Mesothelial cell of epicardium (in vitro differentiated cells): ENCODE measurements at places on chromosomes 12 and 14. TPM values are rescaled to one million over a fixed set of nuclear protein-coding genes. Genes with fewer than 3 reads are reported as not detected.

Gene CCNB1IP1
- 104 to 112 TPM (median 109 TPM) in 3 replicates for total RNA-seq

Gene UBE2N
- 86.5 to 92.8 TPM (median 90.6 TPM) in 3 replicates for total RNA-seq

- H3K27me3 ChIP-seq = peaks cover 81% of the 10 kb centered on the region
- no peaks in the 10 kb centered on the region for H3K36me3 ChIP-seq
- no peaks in the 10 kb centered on the region for H3K4me1 ChIP-seq
Measured at GRCh38 chr12:2751686-2752085, 43.1 kb upstream of the FKBP4 start.

- no peak for DNase-seq
- H3K27me3 ChIP-seq = peaks cover 16% of the 10 kb centered on the region
- no peak overlapping the region for H3K27ac ChIP-seq
- peaks cover 4% of the 10 kb centered on the region for H3K4me1 ChIP-seq
Measured at GRCh38 chr14:64868841-64869240, 10.9 kb downstream of the SPTB start.

Gene SIX1
- total RNA-seq = 0.16 to 0.47 TPM (median 0.24 TPM) in 3 replicates

DNA sequence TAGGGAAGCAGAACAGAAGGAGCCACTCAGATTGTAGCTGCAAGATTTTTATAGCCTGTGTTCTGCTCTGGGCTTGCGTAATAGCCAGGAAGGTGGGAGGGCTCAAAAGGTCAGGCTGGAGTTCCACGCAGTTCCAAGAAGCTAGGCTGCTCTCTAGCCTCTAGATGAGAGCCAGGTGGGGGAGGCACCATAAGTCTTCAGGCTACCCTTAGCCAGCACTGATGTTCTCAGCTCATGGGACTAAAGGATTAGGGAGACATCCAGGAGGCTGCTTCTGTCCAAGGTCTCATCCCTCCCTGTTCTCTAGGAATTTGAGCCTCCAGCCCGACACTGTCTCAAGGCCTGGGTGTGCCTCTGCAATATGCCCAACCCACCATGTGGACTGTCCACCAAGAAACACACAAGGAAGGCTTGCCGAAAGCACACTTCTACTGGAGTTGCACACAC, 1.7 kb downstream of the LMBR1L start:
- H3K27ac ChIP-seq = peak overlapping the region; percentile 97
- H3K4me1 ChIP-seq = peaks cover 28% of the 10 kb centered on the region
- peaks cover 4% of the 10 kb centered on the region for H3K36me3 ChIP-seq

Gene ACTR6
- total RNA-seq = 21.4 to 25.5 TPM (median 25.1 TPM) in 3 replicates

Gene LIN52
- 11.4 to 12.4 TPM (median 12.1 TPM) in 3 replicates for total RNA-seq

DNA sequence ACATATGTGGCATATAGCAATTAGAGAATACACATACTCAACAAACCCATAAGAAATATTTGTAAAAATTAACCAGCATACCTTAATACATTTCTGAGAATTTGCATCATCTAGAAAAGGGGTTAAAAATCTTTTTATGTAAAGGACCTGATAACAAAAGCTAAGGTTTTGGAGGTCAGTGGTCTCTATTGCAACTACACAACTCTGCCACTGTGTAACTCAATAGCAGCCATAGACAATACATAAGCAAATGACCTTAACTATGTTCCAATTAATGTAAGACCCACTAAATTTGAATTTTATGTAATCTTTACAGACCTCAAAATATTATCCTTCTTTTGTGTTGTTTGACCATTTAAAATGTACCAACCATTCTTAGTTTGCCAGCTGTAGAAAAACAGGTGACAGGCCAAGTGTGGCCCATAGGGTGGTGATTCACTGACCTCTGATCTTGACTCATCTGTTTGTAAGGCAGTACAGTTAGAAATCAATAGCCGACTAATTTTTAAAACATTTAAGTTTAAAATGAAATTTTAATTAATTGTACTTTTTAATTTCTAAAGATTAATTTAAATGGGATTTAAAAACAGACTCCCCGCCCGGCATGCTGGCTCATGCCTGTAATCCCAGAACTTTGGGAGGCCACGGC, 7.4 kb upstream of the EPS8 start:
- H3K36me3 ChIP-seq = no peaks in the 10 kb centered on the region
- no peak for DNase-seq
- H3K27me3 ChIP-seq = no peaks in the 10 kb centered on the region
- H3K4me3 ChIP-seq = no peak overlapping the region

Gene FICD
- total RNA-seq = 2.8 to 3.6 TPM (median 2.9 TPM) in 3 replicates

- no peak overlapping the region for H3K4me3 ChIP-seq
- H3K4me1 ChIP-seq = peaks cover 13% of the 10 kb centered on the region
- no peak for DNase-seq
- H3K36me3 ChIP-seq = peaks cover 11% of the 10 kb centered on the region
- peak overlapping the region; percentile 34 for H3K27ac ChIP-seq
- H3K27me3 ChIP-seq = no peaks in the 10 kb centered on the region
Measured at GRCh38 chr12:76539727-76540126, 19.8 kb downstream of the OSBPL8 start.

DNA sequence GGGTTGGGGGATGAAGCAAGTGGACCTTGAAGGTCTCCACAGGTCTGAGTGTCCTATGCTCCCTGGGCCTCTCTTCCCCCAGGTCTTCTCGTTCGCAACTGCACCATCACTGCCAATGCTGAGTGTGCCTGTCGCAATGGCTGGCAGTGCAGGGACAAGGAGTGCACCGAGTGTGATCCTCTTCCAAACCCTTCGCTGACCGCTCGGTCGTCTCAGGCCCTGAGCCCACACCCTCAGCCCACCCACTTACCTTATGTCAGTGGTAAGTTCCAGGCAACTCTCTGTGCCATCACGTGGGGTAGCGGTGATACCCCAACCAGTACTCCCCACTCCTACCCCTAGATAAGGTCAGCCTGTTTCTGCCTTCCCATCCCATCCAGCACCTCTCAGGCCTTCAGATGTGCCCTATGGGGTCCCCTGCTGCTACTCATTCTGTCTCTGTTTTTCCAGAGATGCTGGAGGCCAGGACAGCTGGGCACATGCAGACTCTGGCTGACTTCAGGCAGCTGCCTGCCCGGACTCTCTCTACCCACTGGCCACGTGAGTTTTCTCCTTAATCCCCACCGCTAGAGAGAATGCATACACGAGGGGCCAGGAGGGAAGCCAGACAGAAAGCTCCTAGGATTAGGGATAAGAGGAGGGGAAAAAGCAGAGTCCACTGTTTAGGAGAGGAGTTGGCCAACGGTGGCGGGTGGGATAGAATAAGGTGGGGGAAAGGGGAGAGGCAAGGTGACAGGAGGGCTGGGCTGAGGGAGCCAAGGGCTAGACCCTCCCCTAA, 1.6 kb upstream of the TAPBPL start:
- H3K27me3 ChIP-seq = no peaks in the 10 kb centered on the region
- no peak for DNase-seq
- H3K36me3 ChIP-seq = peaks cover 3% of the 10 kb centered on the region

- peaks cover 10% of the 10 kb centered on the region for H3K36me3 ChIP-seq
- no peaks in the 10 kb centered on the region for H3K4me1 ChIP-seq
- no peak for DNase-seq
- no peaks in the 10 kb centered on the region for H3K27me3 ChIP-seq
- no peak overlapping the region for H3K27ac ChIP-seq
Measured at GRCh38 chr14:103746701-103747100, 31.1 kb downstream of the ZFYVE21 start.

Gene IQSEC3
- total RNA-seq = 7.4 to 8.8 TPM (median 8.5 TPM) in 3 replicates

Gene HSP90AA1
- total RNA-seq = 325 to 330 TPM (median 330 TPM) in 3 replicates

- no peaks in the 10 kb centered on the region for H3K36me3 ChIP-seq
- DNase-seq = peak; percentile 69
- H3K27ac ChIP-seq = peak overlapping the region; percentile 90
Measured at GRCh38 chr12:122834104-122834920, 945 bp upstream of the HIP1R start.

GRCh38 chr14:76830556-76830955, 4.3 kb downstream of the LRRC74A start:
- no peak overlapping the region for H3K27ac ChIP-seq
- no peak for DNase-seq
- peaks cover 24% of the 10 kb centered on the region for H3K27me3 ChIP-seq
- H3K4me1 ChIP-seq = peaks cover 8% of the 10 kb centered on the region
- H3K36me3 ChIP-seq = no peaks in the 10 kb centered on the region

Gene EP400
- 74.0 to 77.9 TPM (median 75.3 TPM) in 3 replicates for total RNA-seq

Gene DEPDC4
- 3.6 to 6.5 TPM (median 4.2 TPM) in 3 replicates for total RNA-seq

DNA sequence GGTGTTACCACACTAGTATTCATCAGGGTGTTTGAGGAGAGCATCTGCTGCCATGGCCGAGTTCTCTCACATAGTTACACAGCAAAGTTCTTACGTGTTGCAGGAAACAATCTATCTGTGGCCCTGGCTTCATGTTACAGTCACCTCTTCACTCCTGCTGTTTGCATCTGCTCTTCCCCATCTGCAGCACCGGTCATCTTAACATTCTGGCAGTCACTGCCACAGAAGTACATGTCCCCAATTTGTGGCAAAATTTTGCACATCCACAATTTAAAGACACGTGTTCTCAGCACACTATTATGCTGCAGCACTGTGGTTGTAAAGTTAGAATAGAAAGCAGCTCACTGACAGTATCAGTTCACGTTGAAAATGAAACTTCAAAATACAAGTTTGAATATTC, 23.2 kb downstream of the MAPK1IP1L start:
- DNase-seq = no peak
- H3K4me1 ChIP-seq = peaks cover 37% of the 10 kb centered on the region
- H3K27me3 ChIP-seq = no peaks in the 10 kb centered on the region
- no peaks in the 10 kb centered on the region for H3K36me3 ChIP-seq
- no peak overlapping the region for H3K4me3 ChIP-seq
- no peak overlapping the region for H3K27ac ChIP-seq

GRCh38 chr14:99931308-99931707, 133.9 kb upstream of the EVL start:
- H3K27ac ChIP-seq = no peak overlapping the region
- H3K27me3 ChIP-seq = no peaks in the 10 kb centered on the region
- DNase-seq = no peak

DNA sequence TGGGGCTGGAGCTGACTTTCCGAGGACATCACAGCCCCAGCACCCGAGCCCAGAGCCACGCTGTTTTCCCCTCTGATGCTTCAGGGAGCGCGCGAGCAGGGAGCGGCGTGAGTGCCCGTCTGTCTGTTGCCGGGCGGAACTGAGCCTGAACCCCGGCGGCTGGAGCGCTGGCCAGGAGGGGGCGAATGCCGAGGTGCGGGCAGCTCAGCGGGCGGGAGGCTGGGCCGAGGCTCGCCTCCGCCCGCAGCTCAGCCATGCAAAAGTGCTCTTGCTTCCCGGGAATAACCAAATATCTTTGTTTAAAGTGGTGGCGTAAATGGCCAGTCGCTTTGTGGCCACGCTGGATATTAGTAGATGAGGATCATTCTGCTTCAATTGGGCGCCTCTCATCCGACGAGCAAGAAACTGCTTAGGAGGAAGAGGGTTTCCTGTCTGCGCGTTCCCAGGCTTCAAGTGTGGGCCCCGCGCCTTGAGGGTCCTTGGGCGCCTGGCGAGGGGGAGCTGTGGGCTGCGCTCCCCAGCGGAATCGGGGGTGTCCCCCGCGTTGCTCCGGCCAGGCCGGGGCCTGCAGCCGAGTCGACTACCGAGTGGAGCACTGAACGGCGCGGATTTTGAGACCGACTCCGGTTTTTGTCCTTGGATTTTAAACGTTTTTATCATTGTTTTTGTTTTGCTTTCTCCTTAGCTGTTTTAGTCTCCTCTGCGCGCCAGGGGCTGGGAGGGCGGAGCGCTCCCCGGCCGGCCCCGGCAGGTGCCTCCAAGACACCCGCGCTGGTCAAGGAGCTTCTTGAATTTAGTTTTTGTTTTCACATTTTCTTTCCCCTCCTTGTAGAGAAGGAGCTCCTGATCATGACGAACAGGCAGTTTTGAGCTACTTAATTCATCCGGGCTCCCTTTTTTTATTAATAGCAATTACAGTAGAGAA, 831 bp upstream of the NKX2-1 start:
- no peak overlapping the region for H3K4me3 ChIP-seq
- DNase-seq = peak; percentile 51
- no peak overlapping the region for H3K27ac ChIP-seq
- H3K4me1 ChIP-seq = peaks cover 8% of the 10 kb centered on the region
- peaks cover 97% of the 10 kb centered on the region for H3K27me3 ChIP-seq

DNA sequence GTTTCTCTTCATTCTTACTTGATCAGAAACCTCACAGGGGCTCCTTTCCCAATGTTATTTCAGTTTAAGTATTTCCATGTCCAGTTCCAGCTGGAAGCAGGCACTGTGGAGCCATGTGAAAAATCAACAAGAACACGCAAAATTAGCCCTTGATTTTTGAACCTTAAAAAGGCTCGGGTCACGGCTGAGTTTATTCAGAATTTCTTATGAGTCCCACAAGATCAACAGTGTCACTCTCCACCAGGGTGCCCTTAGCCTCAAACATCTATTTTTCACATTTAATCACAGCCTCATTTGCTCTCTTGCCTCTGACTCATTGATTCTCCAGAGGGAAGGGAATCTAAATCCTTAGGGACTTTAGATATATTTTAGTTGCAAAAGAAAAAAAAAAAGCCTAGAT, 157.7 kb upstream of the AVPR1A start:
- no peak for DNase-seq
- H3K36me3 ChIP-seq = peaks cover 1% of the 10 kb centered on the region
- H3K27me3 ChIP-seq = no peaks in the 10 kb centered on the region
- no peak overlapping the region for H3K4me3 ChIP-seq
- H3K27ac ChIP-seq = peak overlapping the region; percentile 30

Gene TEX22
- total RNA-seq = 3.5 to 4.8 TPM (median 4.5 TPM) in 3 replicates

- H3K36me3 ChIP-seq = no peaks in the 10 kb centered on the region
- peaks cover 16% of the 10 kb centered on the region for H3K27me3 ChIP-seq
- no peak overlapping the region for H3K27ac ChIP-seq
- DNase-seq = no peak
- H3K4me1 ChIP-seq = peaks cover 10% of the 10 kb centered on the region
- no peak overlapping the region for H3K4me3 ChIP-seq
Measured at GRCh38 chr14:104099096-104100041, 13.9 kb downstream of the ASPG start.

DNA sequence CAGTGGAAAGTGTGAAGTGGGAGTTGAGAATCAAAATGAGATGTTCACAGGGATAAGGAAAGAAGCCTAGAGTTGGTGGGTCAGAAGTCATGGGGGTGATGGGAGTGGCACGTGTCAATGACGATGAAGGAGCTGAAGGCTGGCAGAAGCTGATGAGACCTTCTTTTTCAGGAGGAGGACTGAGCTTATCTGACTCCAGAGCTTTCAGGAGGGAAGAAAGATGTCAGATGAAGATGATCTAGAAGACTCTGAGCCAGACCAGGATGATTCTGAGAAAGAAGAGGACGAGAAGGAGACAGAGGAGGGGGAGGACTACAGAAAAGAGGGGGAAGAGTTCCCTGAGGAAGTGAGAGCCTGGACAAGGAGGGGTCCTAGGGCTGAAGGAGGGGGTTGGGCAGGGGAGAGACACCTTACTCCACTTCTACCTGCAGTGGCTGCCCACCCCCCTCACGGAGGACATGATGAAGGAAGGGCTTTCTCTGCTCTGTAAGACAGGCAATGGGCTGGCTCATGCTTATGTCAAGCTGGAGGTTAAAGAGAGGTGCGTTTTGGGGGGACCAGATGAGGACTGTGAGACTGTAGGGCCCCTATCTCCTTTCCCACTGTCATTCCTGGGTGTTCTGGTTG, 905 bp downstream of the LRRC23 start:
- no peak for DNase-seq
- no peaks in the 10 kb centered on the region for H3K27me3 ChIP-seq
- H3K4me1 ChIP-seq = no peaks in the 10 kb centered on the region
- no peak overlapping the region for H3K27ac ChIP-seq

- H3K4me1 ChIP-seq = peaks cover 40% of the 10 kb centered on the region
- DNase-seq = no peak
- H3K27me3 ChIP-seq = no peaks in the 10 kb centered on the region
- no peaks in the 10 kb centered on the region for H3K36me3 ChIP-seq
- H3K4me3 ChIP-seq = no peak overlapping the region
Measured at GRCh38 chr12:116138781-116139180, 138.7 kb downstream of the MED13L start.
